ENCODE measurements at places on chromosomes 5 and 9.

DNA sequence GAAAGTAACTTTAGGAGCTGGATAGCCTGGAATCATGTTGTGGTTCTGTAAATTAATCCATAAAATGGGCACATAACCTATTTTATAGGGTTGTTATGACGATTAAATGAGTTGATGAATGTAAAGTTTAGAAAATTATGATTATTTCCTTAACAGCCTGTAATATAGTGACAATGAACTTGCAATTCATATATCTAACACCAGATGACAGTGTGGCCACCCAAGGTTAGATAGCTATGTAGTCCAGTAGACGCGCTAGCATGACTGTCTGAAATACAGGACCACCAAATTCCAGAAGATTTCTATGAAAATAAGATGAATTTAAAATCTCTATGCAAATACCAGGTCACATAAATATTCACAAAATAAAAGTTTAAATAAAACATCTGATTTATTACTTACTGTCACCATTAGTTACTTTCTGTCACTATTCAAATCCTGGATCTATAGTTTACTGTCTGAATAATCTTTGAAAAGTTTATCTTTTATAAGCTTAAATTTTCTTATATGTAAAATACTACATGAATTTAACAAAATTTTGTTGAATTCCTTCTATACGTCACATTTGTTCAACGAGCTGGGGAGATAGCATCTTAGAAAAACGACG is 26.1 kb upstream of the MACIR start:
- DNase-seq, result peak; percentile 14

DNA sequence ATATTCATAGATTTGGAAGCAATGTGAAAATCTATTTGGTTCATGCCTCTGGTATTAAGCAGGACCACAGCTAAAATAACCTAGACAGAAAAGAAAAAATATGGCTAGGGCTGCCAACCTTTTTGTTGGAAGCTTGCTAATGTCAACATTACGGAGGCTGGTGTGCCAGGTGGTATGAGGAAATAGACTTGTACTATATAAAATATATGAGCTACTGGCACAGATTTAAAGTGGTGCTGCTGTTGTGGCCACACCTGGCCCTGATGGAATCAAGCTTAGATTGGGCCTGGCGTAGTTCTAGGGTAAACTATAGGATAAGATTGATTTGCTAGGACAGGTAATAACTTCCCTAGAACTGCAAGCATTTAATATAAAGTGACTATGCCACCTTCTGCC is 10.6 kb upstream of the PARP8 start:
- DNase-seq, result no peak

DNA sequence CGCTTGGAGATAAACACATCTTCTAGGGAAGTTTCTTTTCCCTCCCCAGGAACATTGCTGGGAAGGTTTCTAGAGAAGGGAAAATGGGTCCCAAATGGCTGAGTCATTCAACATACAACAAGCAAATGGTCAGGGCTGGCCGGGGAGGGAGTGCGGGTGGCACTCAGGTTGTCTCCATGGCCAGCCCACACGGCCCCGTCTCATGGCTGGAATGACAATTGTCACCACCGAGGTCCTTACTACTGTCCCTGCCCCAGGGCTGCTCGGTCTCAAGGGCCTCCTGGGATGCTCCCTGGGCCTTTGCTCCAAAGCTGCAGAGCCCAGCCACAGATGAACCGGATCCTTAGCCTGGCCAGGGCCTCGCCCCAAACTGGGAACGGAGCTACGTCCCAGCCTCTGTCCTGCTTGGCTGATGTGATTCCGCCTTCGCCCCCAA is 121.9 kb downstream of the FGF18 start:
- no peak for DNase-seq

DNA sequence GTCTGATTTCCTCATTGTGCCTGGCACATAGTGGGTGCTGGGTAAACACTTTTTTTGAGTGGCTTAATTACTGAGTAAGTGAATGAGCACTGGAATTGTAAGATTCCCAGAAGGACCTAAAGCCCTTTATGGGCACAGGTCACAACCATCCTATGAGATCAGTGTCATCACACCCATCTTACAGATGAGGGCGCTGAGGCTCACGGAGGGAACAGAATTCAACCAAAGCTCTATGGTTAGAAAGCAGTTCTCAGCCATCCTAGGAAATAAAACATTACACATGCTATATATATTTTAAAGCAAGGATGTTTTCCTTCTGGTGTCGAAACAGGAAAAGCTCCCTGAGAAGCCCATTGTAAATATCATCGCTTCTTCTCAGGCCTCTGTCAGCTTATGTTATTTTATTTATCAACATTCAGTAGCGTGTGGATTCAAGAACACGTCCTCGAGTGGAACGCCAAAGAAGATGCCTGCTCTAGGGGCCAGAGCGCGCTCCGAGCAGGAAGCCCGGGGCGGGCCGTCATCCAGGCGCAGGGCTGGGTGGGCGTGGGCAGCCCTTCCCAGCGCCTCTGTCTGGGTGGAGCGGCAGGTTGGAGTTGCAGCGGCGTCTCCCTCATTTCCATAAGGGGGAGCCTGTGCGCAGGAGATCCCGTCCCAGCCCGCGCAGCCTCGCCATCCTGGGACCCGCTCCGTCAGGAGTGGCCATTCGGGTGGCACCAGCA is 155.8 kb upstream of the SMIM23 start:
- DNase-seq, result no peak

- no peak for DNase-seq
These were observed 91.5 kb upstream of the CDH9 start for GRCh38 chr5:27129926-27130325.

- no peak for DNase-seq
These were observed 448.4 kb upstream of the TLE4 start for GRCh38 chr9:79123415-79123814.

DNA sequence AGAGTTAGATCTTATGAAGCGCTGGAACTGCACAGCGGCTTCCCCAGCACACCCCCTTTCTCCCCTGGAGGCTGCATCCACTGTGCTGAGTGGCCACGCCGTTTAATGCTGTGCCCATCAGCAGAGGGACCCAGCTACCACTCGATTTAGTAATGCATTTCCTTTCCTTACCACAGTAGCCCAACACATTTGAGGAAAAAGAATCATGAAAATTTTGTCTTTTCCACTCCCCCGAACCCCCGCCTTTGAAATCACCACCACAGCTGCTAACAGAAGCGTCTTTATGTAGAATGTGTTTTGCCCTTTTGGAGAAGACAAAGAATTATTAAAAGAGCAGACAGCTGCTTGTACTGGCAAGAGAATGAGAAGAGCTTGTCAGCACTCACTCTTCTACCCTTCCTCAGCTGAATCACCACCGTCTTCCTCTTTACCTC is 73.2 kb downstream of the ACER2 start:
- DNase-seq, result no peak

GRCh38 chr5:15634591-15635288 is 134.8 kb downstream of the FBXL7 start:
- DNase-seq, result no peak

GRCh38 chr5:31769530-31769929 is 130.6 kb downstream of the PDZD2 start:
- DNase-seq, result no peak

- peak; percentile 91 for DNase-seq
These were observed 16.1 kb downstream of the GBGT1 start for GRCh38 chr9:133147412-133148198.

DNA sequence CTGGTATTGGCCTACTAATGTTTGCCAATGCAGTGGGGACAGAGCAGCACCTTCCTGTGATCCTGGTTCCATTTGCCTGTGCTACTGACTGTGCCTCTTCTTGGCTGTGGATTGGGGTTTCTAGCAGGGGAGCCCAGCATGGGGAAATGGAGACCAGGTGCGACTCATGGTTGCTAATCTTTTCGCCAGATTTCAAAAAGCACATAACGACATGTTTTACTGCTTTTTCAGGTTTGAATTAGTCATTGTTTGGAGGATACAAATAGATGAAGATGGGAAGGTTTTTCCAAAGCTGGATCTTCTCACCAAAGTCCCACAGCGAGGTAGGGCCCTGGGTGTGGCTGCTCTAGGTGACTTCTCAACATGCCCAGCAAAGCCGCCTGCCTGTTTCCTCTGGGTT is 57.6 kb downstream of the IPPK start:
- no peak for DNase-seq

DNA sequence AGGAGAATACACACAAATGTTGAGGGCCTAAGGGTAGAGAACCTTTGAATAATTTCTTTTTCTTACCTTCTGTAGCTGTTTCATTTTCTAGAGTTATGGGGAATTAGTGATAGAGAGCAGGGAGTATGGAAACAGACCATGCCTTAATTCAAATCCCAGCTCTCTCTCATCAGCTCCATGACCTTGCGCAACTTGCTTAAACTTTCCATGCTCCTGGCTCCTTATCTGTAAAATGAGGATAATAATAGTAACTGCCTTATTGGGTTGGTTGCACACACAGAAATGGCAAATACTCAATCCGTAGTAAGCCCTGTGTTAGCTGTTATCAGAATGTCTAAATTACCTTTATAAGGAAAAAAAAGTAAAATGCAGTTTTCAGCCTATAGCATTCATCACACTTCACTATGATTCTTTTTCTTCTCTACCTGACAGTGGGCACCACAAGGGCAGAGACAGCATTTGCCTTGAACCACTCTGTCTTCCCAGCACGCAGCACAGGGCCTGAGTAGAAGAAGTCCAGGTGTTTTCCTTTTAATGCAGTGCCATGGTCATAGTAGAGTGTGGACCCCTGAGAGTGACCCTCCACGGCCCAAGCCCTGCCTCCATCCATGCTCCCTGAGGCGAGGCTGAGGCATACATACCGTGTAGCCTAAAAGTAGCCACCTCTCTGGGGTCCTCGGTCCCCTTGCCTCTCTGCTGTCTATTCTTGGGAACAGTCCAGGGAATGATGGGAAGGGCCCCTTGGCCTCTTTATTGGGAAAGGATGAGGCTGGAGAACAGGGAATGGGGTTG is 17.4 kb downstream of the C5orf15 start:
- DNase-seq, result no peak

DNA sequence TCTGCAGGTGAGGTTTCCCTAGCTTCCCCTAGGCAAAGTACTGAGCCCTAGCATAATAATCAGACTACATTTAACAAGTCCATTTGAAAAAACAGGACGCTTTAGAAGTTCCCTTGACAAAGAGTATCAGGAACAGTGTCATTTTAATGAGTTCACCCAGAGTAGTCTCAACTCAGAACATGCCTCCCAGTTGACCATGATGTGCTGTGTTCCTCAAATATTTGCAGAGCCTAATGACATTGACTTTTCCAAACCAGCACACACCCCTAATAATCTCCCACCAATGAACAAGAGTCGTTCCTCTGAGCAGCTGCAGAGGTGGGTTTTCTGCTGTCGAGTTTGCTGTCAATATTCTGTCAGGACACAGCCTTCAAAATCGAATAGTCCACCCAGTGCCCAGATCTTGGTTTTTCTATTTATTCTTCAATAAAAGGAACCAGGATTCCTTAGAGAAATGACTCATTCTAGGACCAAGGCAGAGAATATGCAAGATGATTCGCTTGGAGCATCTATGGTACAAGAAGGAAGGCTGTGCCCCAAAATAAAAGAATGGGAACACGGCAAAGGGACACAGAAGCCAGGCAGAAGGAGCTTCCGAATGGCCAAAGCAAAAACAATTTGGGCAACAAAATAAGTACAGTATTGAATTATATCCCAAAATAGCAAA is 57.6 kb downstream of the OTULIN start:
- DNase-seq, result no peak

DNA sequence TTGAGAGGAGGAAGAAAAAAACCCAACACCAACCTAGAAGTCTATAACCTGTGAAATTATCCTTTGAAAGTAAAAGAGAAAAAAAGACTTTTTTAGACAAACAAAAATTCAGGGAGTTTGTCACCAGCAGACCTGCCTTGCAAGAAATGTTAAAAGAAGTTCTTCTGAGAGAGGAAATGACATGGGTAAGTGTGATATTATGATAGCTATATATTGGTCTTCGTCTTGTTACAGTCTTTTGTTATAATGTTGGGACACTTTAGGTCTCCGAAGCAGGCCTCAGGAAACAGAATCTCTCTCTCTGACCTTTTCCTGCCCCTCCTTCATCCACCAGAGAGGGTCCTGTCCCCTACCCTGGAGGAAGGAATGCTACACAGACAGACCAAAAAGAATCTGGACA is 16.6 kb upstream of the MLANA start:
- no peak for DNase-seq

DNA sequence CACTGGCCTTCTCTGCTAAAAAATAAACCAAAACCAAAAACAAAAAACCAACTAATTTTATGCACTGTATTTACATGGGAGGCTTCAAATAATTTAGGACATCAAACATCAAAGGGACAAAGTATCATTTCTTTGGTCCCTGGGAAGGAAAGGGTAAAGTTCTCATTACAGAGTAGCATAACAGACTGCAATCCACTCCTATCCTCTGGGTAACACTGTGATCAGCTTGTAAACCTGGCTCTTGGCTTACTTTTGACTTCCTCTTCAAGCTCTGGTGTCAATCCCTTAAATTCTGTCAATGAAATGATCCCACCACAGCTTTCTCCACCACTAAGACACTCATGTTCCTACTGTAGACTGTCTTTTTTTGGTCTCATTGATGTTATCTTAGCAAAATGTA is 69.8 kb upstream of the VCAN start:
- DNase-seq, result no peak

GRCh38 chr5:142320430-142320738 is 4.4 kb downstream of the SPRY4 start:
- DNase-seq, result no peak

- DNase-seq, result no peak
These were observed 67.1 kb downstream of the RETREG1 start for GRCh38 chr5:16549491-16550206.

- DNase-seq, result no peak
These were observed 123.7 kb upstream of the CPEB4 start for GRCh38 chr5:173764332-173765028.

- DNase-seq, result no peak
These were observed 205.0 kb upstream of the ZNF462 start for GRCh38 chr9:106657926-106658325.

- DNase-seq, result no peak
These were observed 90.3 kb upstream of the GCNT4 start for GRCh38 chr5:75142566-75143136.

DNA sequence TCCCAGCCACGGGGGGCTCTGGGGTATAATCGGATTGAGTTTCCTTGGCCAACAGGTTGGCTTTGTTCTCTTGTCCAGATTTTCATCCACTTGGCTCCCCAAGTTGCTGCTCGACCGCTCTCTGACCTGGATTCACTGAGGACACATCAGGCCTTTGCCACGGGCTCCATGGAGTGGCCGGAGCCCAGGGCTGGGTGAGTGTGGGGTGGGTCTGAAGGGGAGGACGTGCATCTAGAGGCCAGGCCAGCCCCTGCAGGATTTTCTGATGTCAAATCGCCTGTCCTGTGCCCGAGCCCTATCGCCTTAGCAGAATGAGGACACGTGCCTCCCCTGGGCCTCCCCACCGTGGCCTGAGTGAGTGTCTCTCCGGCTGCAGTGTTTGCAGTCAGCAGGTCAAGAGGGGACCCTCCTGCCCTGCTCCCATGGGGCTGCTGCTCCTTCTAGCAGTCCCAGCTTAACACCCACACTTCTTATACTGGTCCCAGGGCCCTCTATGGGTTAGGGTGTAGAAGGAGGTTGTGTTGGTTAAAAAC is 89.1 kb upstream of the BOD1 start:
- no peak for DNase-seq

- no peak for DNase-seq
These were observed 672 bp upstream of the SUSD3 start for GRCh38 chr9:93057703-93058354.

Data from CD8-positive, alpha-beta memory T cell (primary cell).